CD4-positive, alpha-beta T cell (primary cell): ENCODE measurements at places on chromosomes 16 and 17.
A peak's percentile ranks its signal among the peaks of the same experiment; 100 is the strongest.

GRCh38 chr17:60823515-60823914, 145.9 kb downstream of the BCAS3 start:
- no peak for DNase-seq

- peak; percentile 42 for DNase-seq
Observed at GRCh38 chr17:42678951-42679491, 2.2 kb upstream of the PLEKHH3 start.

DNA sequence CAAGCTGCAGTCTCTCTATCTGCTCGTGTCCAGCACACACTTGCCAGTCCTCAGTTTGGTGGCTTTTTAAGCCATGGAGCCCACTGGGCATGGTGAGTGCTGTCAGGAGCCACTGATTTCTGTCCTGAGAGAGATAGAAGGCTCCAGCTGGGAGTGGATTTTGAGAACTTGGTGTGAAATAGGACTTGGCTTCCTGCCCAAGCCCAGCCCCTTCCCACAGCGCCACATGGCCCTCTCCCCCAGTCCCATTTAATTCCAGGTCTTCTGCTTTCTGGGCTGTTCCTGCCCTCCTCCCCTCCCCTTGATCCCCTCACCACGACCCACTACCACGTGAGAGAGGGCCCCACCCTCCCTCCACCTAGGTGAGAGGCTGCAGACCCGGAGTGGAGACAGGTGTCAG, 14.4 kb upstream of the ABCC3 start:
- DNase-seq: no peak

GRCh38 chr17:2053380-2054261, 1.3 kb upstream of the HIC1 start:
- DNase-seq: peak; percentile 69

GRCh38 chr16:35352431-35352830, 1893.0 kb downstream of the TP53TG3F start:
- DNase-seq: no peak

DNA sequence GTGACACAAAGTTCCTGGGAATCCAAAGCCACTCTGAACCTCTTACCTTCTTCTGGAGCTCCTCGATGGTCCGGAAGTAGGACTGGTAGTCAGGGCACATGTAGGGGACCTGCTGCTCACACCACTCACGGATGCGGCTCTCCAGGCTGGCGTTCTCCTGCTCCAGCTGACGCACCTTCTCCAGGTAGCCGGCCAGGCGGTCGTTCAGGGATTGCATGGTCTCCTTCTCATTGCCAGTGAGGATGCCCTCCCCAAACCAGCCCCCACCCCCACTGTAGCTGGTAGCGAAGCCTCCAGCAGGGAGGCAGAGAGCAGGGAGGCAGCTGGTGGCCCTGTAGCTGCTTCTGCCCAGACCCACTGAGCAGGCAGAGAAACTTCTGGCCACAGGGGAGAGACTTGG, 370 bp downstream of the KRT35 start:
- no peak for DNase-seq

- peak; percentile 7 for DNase-seq
Observed at GRCh38 chr17:29867643-29868181, 62.3 kb downstream of the SSH2 start.
